ENCODE measurements at places on chromosomes 5 and 9.

GRCh38 chr9:114450181-114450580 is 55.1 kb downstream of the WHRN start:
- no peak for DNase-seq

DNA sequence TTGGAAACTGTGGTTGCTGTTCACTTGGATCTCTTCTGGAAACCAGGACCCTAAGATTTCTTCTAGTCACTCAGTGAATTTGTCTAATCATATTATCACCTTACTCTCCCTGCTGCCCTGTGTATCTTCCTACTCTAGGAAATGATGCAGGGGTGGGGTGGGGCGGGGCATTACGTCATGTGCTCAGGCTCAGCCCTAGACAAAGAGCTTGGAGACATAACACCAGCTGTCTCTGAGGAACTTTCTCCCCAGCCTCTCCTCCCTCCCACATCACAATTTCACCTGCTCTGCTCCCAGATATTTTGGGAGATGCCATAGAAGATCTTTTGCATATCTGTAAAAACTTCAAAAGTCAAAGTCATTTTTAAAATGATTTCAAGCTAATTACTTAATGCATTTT is 470.4 kb downstream of the ZSWIM6 start:
- no peak for DNase-seq

DNA sequence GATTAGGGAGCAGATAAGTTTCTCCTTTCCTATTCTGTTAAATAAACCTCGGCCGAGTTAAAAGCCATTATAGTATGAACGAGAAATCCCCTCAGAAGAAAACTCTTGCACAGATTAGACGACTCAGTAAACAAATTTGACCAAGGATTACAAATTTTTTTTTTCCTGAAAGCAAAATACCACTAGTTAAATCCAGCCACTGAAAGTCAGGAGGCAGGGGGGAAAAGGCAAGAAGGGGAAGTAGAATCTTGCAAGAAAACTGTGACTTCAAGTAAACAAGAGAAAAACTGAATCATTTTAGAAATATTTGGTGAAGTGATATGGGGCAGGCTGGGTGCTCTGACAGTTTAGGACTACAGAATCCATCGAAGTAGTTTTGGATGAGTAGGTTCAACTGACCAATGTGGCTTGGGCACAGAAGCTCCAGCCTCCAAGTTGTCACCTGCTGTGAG is 251.0 kb downstream of the DENND1A start:
- no peak for DNase-seq

DNA sequence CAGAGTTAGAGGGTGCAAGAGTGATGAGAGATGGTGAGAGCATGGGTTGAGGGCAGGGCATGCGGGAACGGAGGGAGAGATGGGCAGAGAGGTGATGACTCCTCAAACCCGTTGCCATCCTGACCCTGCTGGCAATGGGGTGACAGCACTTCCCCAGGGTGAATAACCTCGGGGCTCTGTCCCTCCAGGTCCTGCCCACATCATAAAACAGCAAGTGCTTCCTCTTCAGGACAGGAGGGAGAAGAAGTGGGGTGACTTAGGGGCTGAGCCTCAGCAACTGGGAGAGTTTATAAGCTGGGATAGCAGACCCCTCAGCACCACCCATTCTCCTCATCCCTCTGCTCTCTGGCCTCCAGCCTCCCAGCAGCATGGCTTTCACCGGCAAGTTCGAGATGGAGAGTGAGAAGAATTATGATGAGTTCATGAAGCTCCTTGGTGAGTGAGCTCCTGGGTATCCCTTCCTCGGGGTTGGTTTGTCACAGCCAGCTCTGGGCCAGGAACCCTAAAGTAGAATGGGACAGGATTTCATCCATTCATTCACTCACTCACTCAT is at the start of gene FABP6:
FABP6 (plus strand) TSS at position 317 of the 553 bp plus-strand sequence; CDS start at position 369, 52 bp downstream.
- no peak for DNase-seq

DNA sequence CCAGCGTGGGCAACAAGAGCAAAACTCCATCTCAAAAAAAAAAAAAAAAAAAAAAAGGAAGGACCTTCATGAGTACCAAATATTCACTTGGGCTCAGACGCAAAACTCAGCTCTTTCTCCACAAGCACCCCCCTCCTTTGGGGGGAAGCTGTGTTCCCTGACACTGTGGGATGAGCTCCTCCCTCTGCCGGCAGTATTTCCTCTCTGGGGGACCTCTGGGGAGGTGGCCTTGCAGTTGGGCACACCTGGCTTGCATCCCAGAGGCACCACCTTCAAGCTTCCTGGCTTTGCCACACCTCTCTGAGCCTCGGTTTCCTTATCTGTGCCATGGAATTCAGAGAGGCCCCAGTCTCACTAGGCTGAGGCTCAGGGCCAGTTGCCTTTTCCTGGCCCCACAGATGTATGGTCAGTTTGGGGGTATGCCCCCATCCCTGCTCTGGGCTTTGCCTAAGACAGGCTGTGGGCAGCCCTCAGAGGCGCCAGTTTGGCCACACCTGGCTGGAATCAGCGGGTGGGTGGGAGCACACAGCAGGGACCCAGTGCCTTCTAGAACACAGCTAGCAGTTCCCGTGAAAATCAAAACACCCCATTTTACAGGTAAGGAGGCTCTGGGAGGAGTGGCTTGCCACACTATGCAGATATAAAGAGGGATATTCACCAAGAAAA is 157.5 kb upstream of the IER5L start:
- DNase-seq: no peak

- DNase-seq: no peak
Observed at GRCh38 chr5:59496524-59497134, 396.9 kb downstream of the PDE4D start.

DNA sequence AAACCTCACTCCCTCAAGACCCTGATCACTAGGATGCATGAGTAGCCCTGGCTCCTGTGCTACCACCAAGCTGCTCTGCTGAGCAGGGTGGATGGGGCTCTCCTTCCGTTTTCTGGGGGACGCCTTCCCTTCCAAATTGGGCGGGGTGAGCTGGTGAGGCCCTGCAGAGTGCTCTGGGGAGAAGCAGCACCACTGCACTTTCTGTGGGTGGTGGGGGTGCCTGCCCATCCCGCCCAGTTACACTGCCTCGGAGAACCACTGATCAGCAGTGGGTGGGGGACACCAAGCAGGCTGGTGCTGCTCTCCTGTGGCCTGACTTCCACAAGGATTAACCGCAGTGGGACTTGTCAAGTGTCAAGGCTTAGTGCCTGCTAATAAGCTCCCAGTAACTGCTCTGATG is 19.0 kb downstream of the GFPT2 start:
- DNase-seq: no peak

All from hematopoietic multipotent progenitor cell treated with erythropoietin and hydrocortisone succinate and interleukin-3 and kit ligand, for 17 days (in vitro differentiated cells).